Panc1 (cell line): ENCODE measurements at places on chromosomes 16 and 17. TPM values are rescaled to one million over a fixed set of nuclear protein-coding genes. Genes with fewer than 3 reads are reported as not detected.

- no peak for DNase-seq
These were observed 68.6 kb downstream of the SMPD3 start for GRCh38 chr16:68379472-68380347.

DNA sequence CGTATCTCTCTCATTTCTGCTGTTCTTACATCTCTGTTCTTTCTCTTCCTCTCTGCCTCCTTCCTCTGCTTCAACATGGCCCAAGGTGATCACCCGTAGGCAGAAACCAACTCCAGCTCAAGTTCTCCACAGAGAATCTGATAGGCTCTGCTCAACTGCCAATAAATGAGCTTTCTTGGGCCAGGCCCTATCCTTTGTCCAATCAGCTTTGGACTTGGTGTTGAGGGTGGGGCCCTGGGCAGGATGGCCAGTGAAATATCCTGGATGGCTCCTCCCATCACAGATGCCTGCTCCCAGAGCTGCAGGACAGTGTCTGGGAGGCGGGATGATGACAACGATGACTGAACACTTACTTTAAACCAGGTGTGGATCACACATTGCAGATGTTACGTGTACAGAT, 17.4 kb upstream of the BRD7 start:
- DNase-seq, result no peak

- DNase-seq, result no peak
These were observed 7.1 kb upstream of the ASIC2 start for GRCh38 chr17:33300241-33300640.

DNA sequence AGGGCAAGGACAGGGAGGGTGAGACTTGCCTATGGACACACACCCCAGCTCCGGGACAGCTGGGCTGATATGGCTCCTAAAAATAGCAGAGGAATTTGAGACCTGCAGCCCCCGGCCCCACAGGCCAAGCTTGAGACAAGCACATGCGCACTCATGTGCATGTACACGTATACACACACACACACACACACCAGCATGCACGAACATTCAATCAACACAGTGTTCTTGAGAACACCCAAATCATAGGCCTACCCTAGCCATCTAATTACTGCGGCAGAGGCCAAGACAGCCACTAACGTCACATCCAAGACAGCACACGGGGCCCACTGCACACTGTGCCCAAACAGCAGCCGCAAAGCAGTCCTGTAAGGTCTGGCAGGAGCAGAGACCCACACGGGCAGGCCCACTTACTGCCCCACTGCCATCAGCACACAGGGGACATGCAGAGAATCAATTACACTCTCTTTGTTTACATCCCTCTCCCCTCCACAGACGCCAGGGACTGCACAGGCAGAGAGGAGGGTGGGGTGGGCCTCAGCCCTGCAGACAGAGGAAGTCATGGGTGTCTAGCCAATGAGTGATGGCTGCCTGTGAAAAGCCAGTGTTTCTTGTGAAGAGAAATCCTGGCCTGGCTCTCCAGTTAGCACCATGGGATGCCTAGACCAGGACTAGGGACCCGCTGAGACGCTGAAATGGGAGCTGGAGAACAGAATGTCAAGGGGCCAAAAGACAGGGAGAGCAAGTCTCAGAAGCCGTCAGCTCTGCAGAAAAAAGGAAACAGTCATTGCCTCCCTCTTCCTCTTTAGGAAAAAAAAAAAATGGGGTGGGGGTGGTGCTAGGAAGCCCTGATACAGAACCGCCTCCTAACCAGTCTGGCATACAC, 39.3 kb downstream of the MYO18A start:
- DNase-seq, result no peak

DNA sequence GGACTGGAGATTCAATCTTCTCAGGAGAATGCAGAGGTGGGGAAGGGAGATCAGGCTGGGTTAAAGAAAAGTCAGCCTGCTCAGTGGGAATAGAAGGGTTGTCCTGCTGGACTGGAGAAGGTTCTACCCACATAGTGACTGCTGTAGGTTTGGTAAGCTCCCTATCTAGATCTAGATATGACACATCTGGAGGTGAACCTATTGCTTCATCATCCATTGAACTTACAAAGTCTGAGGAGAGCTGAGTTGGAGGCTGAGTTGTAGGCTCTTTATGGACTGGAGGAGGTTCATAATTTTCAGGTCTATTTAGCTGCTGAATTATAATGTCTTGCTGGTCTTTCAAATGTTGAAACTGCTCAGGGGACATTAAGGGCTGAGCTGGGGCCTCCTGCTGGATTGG, 46.0 kb upstream of the NF1 start:
- DNase-seq, result no peak

DNA sequence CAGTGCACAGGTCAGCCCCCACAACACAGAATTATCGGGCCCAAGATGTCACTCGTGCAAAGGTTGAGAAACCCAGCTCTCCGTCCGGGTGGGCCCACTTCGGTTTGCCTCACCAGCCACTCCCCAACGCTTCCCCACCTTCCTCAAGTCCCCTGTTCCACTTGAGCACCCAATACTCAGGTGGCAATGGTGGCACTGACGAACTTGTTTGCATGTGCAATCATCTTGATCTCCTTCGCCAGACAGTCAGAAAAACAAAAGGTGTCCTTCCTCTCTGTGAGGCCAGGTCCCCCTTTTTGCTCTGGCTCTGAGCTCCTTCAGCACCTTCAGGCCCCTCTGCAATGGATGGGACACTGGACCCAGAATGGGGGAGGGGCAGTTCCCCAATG, 3.7 kb downstream of the GGA2 start:
- DNase-seq, result no peak

DNA sequence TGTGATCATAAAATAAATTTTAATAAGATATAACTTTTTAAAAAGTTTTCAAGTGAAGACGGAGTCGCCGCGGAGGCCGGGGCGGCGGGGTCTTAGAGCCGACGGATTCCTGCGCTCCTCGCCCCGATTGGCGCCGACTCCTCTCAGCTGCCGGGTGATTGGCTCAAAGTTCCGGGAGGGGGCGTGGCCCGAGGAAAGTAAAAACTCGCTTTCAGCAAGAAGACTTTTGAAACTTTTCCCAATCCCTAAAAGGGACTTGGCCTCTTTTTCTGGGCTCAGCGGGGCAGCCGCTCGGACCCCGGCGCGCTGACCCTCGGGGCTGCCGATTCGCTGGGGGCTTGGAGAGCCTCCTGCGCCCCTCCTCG, at the start of gene FOXC2:
TSS of gene FOXC2 (plus strand) at position 229 of the 365 bp plus-strand sequence. CDS start 507 bp downstream, outside the sequence.
- no peak for DNase-seq

DNA sequence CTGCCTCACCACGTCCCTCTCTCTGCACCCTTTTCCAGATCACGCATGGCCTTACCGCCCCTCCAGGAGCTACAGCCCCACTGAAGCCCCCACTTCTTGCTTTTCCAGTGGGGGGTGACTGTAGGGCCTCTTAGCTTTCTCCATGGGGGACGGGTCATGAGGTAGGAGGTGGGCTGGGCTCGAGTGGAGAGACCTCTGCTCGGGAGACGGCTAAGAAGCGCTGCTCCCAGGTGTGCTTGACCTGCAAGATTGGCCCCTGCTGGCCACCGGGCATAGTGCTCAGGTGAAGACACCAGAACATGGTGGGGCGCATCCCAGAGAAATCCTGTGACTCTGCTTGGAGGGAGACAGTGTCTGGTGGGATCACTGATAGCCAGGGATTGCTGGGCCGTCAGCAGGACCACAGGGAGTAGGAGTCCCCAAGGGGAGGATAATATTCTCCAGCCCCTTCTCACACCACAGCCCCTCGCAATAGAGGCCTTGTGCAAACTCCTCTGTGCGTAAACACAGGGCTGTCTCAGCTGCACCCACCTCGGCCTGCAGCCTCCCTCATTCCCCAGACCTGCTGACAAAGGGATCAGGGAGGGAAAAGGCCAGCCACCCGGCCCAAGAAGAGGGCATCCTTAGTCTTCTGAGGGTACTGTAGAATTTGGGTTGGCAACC, 8.9 kb upstream of the GALK1 start:
- DNase-seq, result no peak

GRCh38 chr17:28948342-28948741, 3.0 kb downstream of the PHF12 start:
- DNase-seq, result no peak

DNA sequence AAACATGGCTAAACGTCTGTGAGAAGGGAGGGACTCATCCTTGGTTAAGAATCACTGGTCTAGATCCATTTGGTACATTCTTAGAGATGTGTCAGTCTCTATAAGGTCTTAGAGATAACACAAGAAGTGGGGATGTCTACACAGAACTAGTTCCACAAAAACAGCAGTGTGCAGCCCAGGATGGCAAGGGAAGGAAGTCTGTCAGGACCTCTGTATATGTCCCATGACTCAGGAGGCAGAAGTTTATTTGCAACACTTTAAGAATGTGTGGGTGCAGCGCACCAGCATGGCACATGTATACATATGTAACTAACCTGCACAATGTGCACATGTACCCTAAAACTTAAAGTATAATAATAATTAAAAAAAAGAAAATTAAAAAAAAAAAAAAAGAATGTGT, 548.5 kb upstream of the SOX9 start:
- DNase-seq, result no peak

- DNase-seq, result no peak
These were observed 1.7 kb downstream of the VTN start for GRCh38 chr17:28368306-28368831.

- DNase-seq, result no peak
These were observed 1.4 kb downstream of the CENPV start for GRCh38 chr17:16351831-16352230.

DNA sequence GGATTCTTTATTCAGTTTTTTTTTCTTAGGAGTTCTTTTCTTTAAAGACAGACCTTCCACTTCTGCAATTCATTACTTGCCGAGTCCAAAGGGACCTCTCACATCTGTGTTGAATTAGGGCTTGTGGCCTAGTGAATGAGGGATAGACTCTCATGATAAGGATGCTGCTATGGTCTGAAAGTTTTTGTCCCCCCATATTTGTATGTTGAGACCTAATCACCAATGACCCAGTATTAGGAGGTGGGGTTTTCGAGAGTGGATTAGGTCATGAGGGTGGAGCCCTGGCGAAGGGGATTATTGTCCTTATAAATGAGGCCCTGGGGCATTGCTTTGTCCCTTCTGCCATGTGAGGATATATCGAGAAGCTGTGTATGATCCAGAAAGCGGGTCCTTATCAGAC, 9.5 kb downstream of the KRT12 start:
- no peak for DNase-seq

GRCh38 chr16:50570354-50570753, 22.2 kb downstream of the NKD1 start:
- DNase-seq, result no peak

DNA sequence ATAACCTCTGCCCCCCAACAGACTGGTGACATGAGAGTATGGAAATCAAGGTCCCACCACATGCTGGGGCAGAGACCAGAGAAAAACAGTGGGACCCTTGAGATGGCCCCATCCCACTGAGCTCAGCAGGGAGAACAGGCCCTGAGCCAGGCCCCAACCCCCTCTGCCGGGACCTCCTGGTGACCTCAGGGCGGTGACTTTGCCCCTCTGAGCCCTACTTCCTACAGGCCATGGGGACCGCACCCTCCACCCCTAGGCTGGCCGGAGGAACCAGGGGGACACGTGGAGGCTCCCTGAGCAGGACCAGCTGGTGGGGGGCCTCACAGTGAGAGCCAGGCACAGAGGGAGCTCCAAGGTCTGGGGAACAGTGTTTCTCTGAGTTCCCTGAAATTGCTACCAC, 13.8 kb upstream of the SRRM2 start:
- DNase-seq, result no peak

DNA sequence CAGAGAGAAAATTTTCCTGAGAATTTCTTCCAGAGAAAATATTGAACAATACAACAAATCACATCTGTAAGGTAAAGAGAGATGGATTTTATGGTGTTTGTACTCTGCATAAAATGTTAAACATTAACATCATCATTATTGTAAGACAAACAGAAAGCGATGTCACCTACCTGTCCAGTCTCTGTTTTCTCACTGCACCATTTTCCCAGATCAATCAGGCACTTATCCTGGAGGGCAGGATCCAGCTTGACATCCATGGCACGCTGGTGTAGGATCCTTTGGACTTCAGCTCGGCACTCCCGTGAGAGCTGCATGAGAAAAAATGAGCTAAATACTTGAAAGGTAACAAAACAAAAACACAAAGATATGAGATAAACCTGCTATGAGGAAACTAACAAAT, 55.9 kb upstream of the CLEC18B start:
- no peak for DNase-seq

DNA sequence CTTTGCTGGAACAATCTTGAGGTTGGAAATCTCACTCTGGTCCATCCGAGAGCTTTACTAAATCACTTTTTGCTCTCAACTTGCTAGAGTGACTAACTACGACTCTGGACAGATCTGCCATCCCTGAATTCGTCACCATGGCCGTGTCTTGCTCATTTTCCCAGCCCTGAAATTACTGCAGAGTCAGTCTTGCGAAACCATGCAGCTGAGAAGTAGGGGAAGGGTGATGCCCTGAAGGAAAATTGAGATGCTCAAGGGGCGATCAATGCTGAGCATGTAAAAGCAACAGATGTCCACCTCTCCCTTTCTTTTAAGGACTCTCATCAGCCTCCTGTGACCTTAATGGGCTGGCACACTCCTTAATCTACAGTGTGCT, 18.8 kb downstream of the PCTP start:
- no peak for DNase-seq

CCDC92B gene
- total RNA-seq, result 0.51 TPM

KCNJ16 gene
- not detected for total RNA-seq

GCGR gene
- total RNA-seq, result 1.6 TPM

AOC2 gene
- 0.85 TPM for total RNA-seq
